Upper lobe of left lung (tissue), 6 donors: ENCODE measurements at places on chromosomes 12 and 14.

GRCh38 chr12:116861320-116861719, 19.9 kb downstream of the HRK start:
- no peak for DNase-seq

- no peak for DNase-seq
Measured at GRCh38 chr12:57838594-57839302, 7.8 kb downstream of the CTDSP2 start.

GRCh38 chr12:56679883-56680575, 8.1 kb downstream of the PTGES3 start:
- no peak for DNase-seq

GRCh38 chr14:28102814-28103213, 663.8 kb upstream of the FOXG1 start:
- no peak for DNase-seq

DNA sequence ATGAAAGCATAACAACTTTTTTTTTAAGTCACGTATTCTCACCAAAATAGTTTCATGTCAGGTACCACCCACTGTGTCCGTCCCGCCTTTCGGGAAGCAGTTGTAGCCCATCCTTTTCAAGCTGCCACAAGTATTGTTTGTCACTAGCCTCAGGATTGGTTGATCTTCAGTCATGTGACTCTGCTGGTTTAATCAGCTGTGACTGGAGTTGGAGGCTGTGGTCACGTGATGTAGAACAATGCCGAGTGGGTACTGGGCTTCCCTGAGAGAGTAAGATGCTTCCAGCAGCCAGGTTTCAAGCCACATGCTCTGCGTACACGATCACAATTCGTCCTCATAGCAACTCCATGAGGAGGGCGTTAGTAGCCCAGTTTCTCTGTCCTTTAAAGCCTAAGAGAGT, 83.0 kb upstream of the WSCD2 start:
- no peak for DNase-seq

DNA sequence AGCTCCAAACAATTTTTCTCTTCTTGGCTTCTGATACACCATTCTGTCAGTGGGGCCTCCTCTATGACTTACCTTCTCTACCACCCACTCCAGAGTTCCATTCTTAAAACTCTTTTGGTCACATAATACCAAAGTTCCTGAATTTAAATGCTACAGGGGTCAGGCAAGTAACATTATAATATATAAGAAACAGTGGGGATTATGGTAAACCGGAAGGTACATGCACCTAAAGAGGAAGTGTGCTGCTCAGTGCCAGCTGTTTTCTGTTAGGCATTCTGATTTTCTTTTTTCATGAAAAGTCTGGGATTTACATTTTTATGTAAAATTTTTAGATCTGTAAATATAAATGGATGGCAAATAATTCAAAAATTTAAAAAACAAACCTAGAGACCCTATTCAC, 39.9 kb downstream of the SOS2 start:
- no peak for DNase-seq

DNA sequence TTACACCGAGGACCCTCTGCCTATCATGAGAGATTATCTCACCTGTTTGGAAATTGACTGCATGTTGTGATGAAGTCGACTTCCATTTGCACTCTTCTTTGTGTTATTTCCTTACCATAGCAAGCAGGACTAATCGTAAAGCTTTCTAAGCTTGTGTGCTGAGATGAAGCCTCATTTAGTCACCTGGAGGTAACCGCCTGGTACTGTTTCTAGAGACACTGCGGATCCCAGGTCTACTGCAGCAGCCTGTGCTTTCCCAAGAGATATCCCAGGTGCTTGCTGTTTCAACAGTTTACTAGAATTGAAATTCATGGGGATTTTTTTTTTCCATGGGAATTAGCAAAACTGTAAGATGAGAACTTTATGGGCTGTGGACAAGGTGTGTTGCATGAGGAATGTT, 131.8 kb downstream of the PTPRR start:
- no peak for DNase-seq
